ENCODE measurements at places on chromosomes 11 and 22. TPM values are rescaled to one million over a fixed set of nuclear protein-coding genes. Genes with fewer than 3 reads are reported as not detected.

DNA sequence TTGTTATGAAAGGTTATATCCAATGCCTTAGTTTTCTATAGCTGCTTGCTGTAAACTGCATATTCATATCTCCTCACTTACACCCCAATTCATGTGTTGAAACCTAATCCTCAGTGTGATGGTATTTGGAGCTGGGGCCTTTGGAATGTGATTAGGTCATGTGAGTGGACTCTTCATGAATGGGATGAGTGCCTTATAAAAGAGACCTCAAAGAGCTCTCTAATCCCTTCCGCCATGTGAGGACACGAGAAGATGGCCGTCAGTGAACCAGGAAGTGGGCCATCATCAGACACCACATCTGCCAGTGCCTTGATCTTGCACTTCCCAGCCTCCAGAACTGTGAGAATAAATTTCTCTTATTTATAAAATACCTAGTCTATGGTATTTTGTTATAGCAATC, 79.3 kb downstream of the CYP2R1 start:
- no peak for DNase-seq

DNA sequence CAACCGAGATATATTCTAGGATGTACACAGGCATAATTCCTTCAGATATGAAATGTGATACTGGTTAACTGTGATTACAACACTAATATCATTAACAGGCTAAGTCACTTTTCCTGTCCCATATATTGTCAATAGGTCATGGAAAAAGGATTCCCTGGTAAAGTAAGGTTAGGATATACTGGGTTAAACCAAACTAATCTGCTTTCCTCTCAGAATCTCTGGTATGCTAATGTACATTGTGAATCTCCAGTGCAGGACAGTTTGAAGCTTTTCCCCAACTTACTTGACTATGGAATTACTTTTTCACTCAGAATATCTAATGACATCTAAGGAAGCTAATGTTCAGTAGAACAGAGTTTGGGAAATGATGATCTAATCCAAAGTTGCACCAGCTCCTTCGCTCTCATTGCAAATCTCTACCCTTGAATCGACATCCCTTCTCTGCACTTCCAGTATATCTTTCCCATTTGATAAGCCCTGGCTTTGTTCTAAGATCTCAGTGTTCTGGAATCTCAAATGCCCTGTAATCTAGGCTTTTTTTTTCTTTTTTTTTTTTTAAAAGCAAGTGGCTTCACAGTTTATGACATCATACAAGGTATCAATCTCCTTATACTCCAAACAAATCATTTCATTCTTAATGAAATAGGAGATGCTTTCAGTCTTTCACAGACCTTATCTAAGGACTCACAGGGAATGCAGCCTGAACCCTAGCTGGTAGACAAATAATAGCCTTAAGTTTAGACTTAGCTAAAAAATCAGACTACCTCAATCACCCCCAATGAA, 43.8 kb downstream of the COPB1 start:
- no peak for DNase-seq

- no peak for DNase-seq
Measured at GRCh38 chr22:43327157-43327438, 16.1 kb downstream of the SCUBE1 start.

Gene TSPAN32
- polyA plus RNA-seq = 2.0 TPM

Gene OR5A1
- polyA plus RNA-seq = 0.01 TPM

Gene ZNF214
- 12.5 TPM for polyA plus RNA-seq
